Trophoblast cell (in vitro differentiated cells and primary cell): ENCODE measurements at places on chromosomes 1 and 21.

DNA sequence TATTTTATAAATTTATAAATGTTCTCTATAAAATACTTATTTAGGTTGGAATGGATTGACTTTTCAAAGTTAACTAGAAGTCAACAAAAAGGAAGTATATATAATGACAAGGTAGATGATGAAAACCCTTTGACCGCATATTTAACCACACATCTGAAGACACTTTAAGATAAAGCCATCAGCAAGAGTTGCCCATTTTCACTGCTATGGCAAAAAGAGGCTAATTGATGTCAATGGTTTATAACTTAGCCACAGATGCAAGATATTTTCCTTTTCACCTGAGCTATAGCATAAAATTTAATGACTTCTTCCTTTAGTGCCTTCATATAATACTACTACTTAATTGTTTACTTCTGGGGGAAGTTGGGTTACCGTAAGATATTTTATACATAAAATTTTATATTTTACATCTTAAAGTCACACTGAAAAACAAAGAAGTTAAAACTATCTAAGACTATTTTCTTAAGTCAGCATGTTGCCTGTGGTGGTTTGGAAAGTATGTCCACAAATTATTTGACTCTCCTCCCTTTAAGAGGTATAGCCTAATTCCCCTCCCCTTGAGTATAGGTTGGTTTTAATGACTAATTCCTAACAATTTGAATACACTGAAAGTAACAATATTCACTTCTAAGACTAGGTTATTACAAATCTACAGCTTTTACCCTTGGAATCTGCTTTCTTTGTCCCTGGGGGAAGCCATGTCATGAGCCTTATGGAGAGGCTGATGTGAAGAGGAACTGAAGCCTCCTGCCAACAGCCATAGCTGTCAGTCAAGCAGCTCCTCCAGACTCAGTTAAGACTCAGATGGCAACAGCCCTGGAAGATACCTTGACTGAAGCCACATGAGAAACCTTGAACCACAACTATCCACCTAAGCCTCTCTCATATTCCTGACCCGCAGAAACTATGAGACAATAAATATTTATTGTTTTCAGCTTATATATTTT is 40.3 kb upstream of the LRRC8B start:
- H3K27ac ChIP-seq, result no peak overlapping the region
- no peak overlapping the region for H3K4me3 ChIP-seq
- H3K4me1 ChIP-seq, result peaks cover 5% of the 10 kb centered on the region

- H3K27ac ChIP-seq, result no peak overlapping the region
- no peak overlapping the region for H3K4me3 ChIP-seq
- H3K4me1 ChIP-seq, result peaks cover 8% of the 10 kb centered on the region
- H3K36me3 ChIP-seq, result no peaks in the 10 kb centered on the region
Measured at GRCh38 chr1:156883919-156884318, 9.6 kb upstream of the PEAR1 start.

- no peak overlapping the region for H3K4me3 ChIP-seq
- no peaks in the 10 kb centered on the region for H3K27me3 ChIP-seq
- no peaks in the 10 kb centered on the region for H3K36me3 ChIP-seq
- DNase-seq, result no peak
- no peak overlapping the region for H3K27ac ChIP-seq
Measured at GRCh38 chr21:42678618-42679295, 25.3 kb downstream of the PDE9A start.

DNA sequence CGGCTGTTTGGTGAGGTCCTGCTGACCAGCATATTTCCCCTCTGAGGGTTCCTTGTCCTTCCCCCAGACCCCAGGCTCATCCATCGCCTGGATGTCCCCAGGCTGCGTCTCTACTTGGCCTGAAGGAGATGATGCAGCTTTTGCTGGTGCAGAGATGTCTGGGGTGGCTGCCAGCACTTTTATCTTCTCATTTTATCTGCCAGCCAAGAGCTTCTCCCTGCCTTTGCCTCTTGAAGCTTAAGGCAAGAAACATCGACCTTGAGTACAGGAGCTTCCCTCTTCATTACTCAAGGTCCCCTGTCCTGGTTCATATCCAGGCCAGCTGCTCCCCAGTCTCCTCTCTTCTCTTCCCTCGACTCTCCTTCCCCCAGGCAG is 9.2 kb upstream of the H6PD start:
- no peaks in the 10 kb centered on the region for H3K27me3 ChIP-seq
- no peak overlapping the region for H3K4me3 ChIP-seq
- no peaks in the 10 kb centered on the region for H3K36me3 ChIP-seq
- H3K4me1 ChIP-seq, result no peaks in the 10 kb centered on the region

GRCh38 chr1:25687221-25688017 is 70.8 kb downstream of the MAN1C1 start:
- no peaks in the 10 kb centered on the region for H3K36me3 ChIP-seq
- H3K4me3 ChIP-seq, result no peak overlapping the region
- no peaks in the 10 kb centered on the region for H3K27me3 ChIP-seq
- H3K4me1 ChIP-seq, result no peaks in the 10 kb centered on the region
- no peak for DNase-seq
